ENCODE measurements at places on chromosomes 3 and 15. TPM values are rescaled to one million over a fixed set of nuclear protein-coding genes. Genes with fewer than 3 reads are reported as not detected.

DNA sequence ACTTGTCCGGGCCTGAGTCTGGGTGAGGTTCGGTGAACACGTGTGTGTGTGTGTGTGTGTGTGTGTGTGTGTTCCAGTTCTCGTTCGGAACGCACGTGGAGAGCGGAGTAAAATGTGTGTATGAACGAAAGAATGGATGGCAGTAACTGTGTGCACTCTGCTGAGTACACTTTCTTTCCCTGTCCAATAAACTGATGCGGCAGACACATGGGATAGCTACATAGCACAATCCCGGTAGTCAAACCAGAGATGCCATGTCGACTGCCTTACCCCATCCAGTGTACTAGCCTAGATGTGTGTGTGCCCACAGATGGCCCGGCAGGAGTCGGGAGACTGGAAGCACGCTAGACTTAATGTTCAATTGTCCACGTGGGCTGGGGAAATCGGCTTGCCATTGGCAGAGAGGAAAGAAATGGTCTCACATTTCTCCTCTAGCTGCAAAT, 507 bp upstream of the GOLIM4 start:
- H3K4me3 ChIP-seq = peak overlapping the region; percentile 78
- H3K36me3 ChIP-seq = no peaks in the 10 kb centered on the region
- no peak overlapping the region for H3K27ac ChIP-seq

Gene TUSC7
- total RNA-seq = not detected

Gene CLDN1
- 0.34 TPM for total RNA-seq

Gene MYLK
- 28.4 TPM for total RNA-seq

DNA sequence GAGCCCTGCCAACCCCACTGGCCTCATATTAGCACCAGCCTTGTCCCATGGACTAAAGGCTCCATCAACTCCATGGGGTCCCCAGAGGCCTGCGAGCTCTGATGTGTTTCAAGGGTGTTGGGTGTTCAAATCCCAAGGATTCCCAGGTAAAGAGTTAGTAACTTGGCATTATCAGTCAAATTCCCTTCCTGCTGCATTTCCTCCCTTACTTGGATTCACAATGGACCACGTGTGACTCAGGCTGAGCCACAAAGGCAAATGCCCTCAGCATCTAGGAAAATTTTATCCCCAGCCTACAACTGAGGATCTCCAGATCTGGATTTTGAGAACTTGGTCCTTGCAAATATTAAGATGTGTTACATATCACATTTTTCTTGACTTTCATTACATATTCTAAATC, 58.8 kb downstream of the GADL1 start:
- H3K27ac ChIP-seq = no peak overlapping the region
- no peak overlapping the region for H3K4me3 ChIP-seq
- no peaks in the 10 kb centered on the region for H3K27me3 ChIP-seq
- no peaks in the 10 kb centered on the region for H3K4me1 ChIP-seq

DNA sequence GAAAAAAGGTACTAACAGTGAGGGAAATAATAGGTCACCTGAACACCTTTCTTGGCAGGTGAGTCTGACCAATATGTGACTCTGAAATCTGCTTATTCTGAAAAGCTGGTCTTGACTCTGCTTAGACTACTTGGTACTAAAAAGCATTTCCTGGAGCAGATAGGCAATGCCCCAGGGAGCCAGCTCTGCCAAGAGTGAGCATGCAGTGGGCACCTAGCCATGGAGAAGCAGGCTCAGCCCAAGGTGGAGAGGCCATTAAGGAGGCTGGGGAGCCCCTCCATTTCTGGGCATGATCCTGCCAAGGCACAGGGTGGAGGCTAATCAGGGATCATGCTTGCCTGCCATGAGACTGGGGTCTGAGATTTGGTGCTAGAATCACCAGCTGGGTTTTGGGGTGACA, 1.6 kb upstream of the LTF start:
- no peak for DNase-seq
- no peaks in the 10 kb centered on the region for H3K36me3 ChIP-seq
- no peak overlapping the region for H3K4me3 ChIP-seq
- H3K4me1 ChIP-seq = no peaks in the 10 kb centered on the region

Gene OR5K2
- total RNA-seq = not detected

DNA sequence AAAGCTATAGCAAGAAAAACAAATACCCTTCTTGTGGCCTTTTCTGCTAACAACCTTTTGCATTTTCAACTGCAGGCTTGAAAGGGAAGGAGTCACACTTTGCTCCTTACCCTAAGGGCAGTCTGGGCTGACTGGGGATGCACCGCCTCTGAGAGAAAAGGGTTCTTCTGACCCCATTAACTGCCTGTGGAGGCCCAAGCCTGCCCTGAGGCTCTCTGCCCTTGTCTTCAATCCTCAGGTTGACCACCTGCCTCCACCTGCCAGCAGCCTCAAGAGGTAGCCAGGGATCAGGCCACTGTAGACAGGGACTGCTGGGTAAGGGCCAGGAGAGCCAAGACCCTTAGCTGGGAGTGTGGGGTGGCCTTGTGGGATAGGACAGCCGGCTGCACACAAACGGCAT, 93.8 kb downstream of the SQOR start:
- peaks cover 18% of the 10 kb centered on the region for H3K27me3 ChIP-seq
- no peak overlapping the region for H3K27ac ChIP-seq
- H3K4me1 ChIP-seq = peaks cover 14% of the 10 kb centered on the region

Gene CAMP
- not detected for total RNA-seq
